ENCODE measurements at places on chromosomes 7 and 10.

- DNase-seq, result no peak
Observed at GRCh38 chr10:110651044-110651958, 7.2 kb downstream of the RBM20 start.

- DNase-seq, result no peak
Observed at GRCh38 chr10:101120884-101121653, 10.0 kb upstream of the TLX1 start.

GRCh38 chr10:131196176-131196885, 115.2 kb downstream of the TCERG1L start:
- no peak for DNase-seq

- DNase-seq, result no peak
Observed at GRCh38 chr10:79482741-79483140, 29.6 kb upstream of the EIF5AL1 start.

DNA sequence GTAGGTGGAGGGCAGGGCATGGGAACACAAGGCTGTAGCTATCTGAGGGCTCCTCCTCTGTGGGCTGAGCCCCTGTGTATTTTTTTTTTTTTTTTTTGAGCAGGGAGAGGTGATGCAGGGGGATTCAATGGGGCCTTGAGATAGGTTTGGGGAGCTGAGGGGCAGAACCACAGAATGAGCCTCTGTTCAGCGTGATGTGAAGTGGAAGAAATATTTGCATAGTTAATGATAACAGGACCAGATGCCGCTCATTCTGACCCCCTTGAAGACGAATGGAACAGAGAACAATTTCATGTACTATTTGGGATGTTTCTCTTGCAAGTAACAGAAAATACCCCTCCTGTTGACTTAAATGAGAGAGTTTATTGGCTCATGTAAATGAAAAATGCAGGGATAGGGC, 69.7 kb upstream of the EMX2 start:
- no peak for DNase-seq

DNA sequence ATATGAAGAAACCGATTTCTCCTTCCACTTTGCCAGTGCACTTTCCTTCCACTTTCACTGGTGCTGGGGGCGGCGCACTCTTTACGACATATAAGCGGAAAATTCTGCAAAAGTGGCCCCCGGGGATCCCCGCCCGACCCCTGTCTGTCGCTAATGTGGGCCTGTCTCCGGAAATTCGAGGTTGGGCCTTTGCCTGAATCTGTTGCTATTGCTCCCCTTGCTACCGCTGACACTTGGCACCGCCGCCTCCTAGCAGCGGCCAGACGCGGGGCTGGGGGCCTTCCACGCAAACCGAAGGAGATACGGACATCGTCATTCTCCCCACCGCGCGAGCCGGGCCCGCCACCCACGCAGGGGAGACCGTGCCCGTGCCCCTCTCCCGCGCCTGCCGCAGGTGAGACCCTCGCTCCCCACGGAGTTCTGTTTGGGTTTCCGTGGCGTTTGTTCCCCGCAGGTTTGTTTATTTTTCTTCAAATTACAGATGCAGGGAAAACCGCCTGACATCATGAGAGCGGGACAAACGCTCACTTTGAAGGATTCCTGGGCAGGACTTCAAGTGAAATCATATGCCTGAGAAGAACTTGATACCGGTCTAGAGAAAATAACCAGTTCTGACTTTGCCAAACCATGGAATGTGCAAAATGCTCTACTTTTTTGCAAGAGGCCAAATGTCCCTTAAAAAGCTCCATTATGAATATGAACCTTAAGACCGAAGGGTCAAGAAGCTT, 5.0 kb downstream of the TWIST1 start:
- no peak for DNase-seq

DNA sequence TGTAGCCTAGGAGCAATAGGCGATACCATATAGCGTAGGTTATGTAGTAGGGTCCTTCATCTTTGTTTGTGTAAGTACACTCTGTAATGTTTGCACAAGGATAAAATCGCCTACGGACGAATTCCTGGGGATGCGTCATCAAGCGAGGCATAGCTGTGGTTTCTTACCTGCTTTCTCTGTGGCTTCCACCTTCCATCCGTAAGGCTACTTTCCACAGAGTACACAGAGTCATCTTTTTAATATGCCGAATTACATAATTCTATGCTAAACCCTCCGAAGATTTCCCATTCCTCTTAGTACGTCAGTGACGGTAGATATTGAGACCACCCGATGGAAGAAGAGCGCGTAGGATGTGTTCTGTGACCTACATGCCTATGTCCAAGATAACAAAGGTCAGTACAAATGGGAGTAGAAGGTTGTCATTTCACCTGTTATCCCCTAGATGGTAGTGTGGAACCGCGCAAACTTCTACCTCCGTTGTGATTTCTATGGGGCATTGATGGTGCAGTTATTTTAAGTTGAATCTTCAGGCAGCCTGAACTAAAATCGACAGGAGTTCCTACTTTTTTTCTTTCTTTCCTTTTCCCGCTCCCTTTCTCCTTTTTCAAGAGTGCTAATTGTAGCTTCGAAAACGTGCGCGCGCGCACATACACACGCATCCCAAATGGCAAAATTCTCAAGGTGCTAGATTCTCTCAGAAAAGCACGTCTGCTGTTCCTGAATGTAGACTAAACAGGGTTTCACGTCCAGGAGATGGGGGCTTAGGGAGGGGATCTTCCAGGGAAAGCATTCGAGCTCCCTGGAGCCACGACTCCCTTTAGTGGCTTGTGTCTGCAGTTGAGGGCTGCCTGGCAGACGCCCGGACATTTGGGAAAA, 111.7 kb upstream of the MBL2 start:
- peak; percentile 3 for DNase-seq

DNA sequence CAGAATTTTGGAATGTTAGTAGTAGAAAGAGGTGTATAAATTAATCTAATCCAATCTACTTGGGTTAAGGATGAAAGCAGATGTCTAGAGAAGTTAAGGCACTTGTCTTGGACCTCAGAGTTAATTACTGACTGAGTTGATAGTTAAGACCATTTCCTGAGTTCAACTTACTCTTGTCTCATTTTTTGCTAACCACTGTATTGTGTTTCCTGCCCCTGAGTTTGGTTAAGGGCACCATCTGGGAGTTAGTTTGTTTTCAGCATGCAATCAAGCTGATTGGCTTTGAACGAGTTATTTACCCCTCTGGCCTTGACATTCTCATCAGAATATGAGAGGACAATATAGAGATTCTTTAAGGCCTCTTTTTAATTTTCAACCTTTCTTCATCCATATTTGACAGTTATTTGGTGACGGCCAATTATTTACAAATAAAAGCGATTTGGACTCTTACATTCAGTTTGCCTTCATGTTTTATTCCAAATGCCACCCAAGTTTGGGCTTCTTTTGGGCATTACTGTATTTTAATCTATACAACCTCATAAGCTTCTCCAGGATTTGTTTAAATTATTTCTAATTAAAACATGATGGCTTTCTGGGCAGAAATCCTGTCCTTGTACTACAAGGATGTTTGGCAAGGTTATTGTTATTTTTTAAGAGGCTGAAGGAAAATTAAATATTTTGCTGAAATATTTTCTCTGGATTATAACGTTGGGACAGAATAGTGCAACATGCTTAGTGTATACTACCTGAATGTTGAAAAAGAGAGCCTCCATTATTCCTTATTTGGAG, 225.0 kb downstream of the CACNB2 start:
- DNase-seq, result no peak

DNA sequence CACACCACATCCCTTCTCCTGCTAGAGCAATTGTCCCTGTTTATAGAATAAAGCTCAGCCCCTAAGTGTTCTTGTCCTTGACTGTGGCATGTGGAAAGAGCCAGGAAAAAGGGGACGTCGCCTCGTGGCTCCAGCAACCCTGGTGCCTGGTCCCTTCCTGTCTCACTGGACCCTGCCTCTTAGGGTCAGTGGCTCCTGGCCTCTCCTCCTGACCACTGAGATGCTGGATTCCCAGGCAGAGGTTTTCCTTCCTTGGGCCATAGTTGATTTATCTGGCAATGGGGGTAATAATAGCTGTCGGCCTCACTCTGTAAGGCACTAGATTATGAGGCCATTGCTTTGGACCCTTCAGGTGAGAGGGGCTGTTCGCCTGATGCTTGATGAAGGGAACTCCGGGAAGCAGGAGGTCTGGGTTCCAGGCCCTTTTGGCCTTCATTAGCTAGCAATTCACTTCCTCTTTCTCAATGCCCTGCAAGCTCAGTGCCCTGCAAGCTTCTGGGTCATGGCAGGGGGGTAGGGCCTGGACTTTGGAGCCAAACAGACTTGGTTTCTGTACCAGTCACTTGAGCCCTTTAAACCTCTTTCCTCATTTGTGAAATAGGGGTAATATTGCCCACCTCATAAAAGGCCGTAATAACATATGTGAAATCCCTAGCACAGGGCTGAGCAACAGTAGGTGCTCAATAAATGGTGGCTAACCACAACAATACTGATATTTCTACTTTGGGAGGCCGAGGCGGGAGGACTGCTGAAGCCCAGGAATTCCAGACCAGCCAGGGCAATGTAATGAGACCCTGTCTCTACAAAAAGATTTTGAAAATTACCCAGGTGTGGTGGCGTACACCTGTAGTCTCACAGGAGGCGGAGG, 1.1 kb downstream of the ASL start:
- DNase-seq, result no peak

DNA sequence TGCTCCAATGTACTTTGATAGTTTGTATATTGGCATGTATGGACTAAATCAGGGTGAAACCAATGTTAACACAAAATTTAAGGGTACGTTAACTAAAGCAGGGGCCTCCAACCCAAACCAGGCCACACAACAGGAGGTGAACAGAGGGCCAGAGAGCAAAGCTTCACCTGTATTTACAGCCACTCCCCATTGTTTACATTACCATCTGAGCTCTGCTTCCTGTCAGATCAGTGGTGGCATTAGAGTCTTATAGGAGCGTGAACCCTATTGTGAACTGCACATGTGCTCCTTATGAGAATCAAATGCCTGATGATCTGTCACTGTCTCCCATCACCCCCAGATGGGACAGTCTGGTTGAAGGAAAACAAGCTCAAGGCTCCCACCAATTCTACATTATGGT, 62.0 kb upstream of the SCIN start:
- no peak for DNase-seq

GRCh38 chr10:87875929-87876571, 12.6 kb downstream of the PTEN start:
- no peak for DNase-seq

- no peak for DNase-seq
Observed at GRCh38 chr10:68981074-68981473, 7.5 kb upstream of the KIFBP start.

- DNase-seq, result no peak
Observed at GRCh38 chr10:12501324-12501723, 152.0 kb downstream of the CAMK1D start.

- DNase-seq, result no peak
Observed at GRCh38 chr10:126315494-126316177, 72.6 kb downstream of the ADAM12 start.
